Uterus (tissue), 4 donors: ENCODE measurements at places on chromosomes 7 and 10. TPM values are rescaled to one million over a fixed set of nuclear protein-coding genes. Genes with fewer than 3 reads are reported as not detected.

DNA sequence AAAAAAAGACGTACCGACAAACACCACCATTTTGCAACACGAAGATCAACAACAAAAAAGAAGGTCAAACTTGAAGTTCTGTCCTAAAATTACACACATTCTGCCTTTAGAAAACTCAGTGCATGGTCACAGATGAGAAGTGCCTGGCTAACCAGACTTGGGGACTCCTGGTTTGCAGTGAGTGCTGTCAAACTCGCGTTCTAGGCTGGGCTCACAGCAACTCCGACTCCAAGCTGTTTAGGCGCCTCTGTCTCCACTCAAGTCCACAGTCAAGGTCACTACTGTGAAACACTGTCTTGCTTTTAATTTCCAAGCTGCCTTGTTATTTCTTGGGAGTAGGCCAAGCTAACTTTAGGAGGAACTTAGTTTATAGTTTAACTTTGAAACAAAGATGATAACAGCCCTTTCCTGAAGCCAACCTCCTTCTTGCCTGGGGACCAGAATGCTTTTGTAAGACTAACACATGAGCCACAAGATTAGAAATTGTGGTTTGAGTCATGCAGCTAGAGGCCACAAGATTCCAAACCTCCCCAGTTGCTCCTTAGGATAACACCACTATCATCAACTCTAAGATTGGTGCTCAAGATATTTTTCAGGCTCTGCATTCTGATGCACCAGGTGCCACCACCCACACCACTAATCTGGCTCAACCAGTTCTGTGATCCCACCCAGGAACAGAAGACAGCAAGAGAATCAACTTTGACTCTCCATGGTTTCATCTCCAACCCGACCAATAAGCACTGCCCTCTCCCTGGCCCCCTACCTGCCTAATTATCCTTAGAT lies 1.1 kb upstream of the DNAAF5 start:
- DNase-seq, result no peak

- DNase-seq, result no peak
These were observed 127.3 kb downstream of the ARHGAP22 start for GRCh38 chr10:48477616-48478015.

DNA sequence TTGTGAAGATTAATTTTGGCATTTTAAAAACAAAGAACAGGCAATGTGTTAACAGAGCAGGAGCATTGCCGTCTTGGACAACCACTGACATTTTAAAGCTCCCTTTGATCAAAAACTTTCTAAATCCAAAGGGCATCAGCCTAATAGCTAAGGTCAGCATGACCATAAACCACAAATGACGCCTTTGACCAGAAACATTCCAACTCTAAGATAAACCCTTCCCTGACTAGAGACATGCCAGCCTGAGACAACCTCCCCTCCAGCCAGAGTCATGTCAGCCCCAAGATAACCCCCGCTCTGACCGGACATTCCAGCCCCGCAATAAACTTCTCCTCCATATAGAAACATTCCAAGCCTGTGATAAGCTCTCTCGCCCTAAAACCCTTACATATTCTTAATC lies 949.4 kb upstream of the POT1 start:
- DNase-seq, result no peak

GRCh38 chr10:22623633-22624253 lies 90.6 kb downstream of the PIP4K2A start:
- no peak for DNase-seq

DNA sequence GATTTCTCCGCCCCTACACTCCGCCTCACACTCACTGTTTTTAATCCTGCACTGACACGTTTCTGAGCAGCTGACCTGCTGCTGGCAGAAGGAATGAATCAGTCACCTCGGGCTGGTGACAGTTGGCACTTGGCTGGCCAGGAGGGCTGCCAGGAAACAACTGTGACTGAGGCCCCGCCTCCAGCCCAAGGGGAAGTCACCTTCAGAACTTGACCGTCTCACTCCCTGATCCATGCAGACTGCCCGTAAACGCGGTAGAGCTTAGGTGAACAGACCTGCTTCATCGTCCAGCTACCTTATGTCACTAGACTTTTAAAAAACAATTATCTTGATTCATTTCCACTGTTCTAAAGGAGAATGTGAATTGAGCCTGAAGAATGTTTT lies 107.5 kb downstream of the DOCK1 start:
- DNase-seq, result no peak

DNA sequence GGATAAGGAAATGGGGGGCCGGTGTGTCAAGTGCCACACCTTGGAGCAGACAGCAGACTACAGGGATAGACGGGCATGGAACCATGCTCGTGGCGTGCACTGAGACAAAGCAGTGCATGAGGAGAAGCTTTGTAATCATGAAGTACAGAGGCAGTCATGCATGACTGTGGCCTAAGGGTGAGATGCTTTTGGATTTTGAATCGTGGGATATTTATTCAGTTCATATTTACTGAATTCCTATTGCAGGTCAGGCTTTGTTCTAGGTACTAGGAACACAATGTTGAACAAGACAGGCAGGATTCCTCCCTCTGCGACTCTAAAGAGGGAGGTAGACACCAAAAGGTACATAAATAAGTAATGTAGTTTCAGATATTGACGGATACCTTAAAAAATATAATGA lies 597.6 kb downstream of the PARD3 start:
- no peak for DNase-seq

GRCh38 chr7:5755704-5756504 lies 25.6 kb downstream of the RNF216 start:
- no peak for DNase-seq

DNA sequence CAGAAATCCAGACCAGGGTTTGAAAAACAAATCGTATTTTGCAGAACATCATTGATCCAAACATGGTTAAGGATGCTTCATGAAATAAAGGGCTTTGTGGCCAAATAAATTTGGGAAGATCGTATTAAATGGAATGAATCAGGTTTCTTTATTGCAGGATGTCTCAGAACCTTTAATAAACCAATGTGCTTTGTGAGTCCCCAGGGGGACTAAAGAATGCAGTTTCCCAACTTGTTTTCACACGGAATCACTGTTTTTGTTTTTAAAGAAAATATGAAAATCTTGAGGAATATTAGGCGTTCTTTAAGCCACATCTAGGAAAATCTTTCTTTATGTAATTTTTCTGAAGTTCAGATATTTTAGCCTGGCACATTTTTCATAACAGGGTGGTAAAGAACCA lies 16.8 kb upstream of the CCDC172 start:
- DNase-seq, result no peak

- DNase-seq, result no peak
These were observed 47.9 kb downstream of the TAF3 start for GRCh38 chr10:7866176-7866575.

GRCh38 chr7:30717181-30717580 lies 34.8 kb upstream of the INMT start:
- DNase-seq, result no peak

- DNase-seq, result no peak
These were observed 70.6 kb downstream of the CNNM2 start for GRCh38 chr10:102988404-102989314.

DNA sequence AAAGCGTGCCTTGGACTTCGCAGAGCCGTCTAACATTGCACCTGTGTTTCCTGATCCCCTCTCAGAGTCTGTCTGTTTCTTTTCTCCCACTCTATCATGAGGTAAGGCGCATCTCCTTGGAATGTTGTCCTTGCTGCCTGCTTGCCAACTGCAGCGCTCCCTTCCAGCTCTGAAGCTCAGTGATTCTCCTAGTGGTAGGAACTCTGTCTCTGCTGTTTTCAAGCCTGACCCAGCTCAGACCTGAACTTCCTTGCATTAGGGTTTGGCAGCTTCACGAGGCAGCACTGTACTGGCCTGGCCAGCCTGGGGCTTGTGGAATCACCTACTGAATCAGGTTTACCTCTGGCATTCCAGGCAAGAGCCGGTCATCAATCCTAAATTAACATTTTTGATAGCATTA lies 123.9 kb downstream of the CREB5 start:
- DNase-seq, result peak; percentile 69

- DNase-seq, result no peak
These were observed 211.7 kb downstream of the CCSER2 start for GRCh38 chr10:84540022-84540616.

DNA sequence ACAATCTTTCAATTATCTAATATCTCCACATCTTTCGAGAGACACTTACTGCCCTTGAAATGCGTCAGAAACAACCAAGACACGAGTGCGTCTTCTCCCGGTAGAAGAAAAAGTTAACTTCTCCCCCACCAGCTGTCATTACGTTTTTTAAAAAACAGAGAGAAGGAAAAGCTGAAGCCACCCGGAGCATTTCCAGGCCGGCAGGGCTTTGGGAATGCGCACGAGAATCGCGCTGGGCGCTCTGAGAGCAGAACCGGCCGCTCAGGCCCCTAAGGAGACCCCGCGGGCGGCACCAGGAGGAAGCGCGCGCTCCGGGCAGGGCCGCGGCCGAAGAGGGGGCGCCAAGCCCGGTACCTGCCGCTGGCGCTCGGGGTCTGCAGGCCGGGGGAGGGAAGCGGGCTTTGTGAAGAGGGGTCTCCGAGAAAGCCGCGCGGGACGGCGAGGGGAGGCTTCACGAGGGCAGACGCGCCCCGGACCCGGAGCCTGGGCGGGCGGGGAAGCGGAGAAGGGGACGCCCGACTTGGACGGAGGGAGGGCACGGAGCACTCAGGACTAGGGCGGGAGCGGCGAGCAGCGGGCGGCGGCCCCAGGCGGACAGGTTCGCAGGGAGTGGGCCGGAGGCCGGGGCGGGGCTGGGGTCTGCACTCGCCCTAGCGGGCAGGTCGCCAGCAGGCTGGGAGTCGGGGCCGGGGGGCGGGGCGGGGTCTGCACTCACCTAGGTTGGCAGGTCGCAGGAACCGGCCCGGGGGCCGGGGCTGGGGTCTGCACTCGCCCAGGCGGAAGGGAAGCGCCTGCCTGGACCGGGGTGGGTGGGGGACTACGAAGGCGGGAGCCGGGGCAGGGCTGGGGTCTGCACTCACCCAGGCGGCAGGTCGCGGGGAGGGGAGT lies 932 bp downstream of the ESYT2 start:
- DNase-seq, result peak; percentile 59

GRCh38 chr10:24451325-24451820 lies 242.4 kb downstream of the KIAA1217 start:
- DNase-seq, result no peak

GRCh38 chr7:47418601-47419309 lies 163.2 kb downstream of the TNS3 start:
- DNase-seq, result peak; percentile 51

GRCh38 chr7:27198138-27198841 lies 1.6 kb downstream of the HOXA13 start:
- DNase-seq, result no peak

- no peak for DNase-seq
These were observed 33.5 kb downstream of the SLC37A3 start for GRCh38 chr7:140364819-140365218.

DNA sequence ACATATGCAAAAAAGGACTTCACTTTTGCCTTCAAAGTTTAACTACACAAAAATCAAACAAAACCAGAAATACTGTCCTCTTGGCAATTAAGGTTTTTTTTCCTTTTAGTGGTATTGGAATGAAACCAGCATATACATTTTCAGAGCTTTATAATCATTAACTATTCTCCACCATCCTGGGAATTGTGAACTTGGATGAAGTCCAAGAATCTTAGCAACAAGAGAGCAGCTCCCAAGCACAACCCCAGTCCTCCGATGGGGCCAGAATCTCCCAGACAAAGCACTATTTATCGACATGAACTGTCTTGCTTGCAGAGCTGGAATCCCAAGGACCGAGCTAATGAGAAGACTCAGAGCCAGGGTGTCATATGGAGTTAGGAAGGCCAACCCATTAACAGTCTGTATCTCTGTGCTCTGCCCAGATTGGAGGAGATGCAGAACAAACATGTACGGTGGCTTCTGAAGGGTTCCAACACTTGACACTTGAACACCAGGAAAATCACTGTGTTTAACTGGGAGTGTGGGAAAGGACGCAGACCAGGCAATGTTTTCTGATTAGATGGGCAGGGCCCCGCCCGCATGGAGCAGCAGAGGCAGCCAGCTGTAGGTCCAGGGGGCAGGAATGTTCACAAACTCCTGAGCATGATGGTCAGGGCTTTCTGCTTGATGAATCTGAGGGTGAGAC lies 35.5 kb downstream of the PPP1R3C start:
- DNase-seq, result no peak

- peak; percentile 36 for DNase-seq
These were observed 8.4 kb upstream of the INMT start for GRCh38 chr7:30743371-30744074.

- no peak for DNase-seq
These were observed 5.2 kb upstream of the ZAN start for GRCh38 chr7:100728196-100728595.

DNA sequence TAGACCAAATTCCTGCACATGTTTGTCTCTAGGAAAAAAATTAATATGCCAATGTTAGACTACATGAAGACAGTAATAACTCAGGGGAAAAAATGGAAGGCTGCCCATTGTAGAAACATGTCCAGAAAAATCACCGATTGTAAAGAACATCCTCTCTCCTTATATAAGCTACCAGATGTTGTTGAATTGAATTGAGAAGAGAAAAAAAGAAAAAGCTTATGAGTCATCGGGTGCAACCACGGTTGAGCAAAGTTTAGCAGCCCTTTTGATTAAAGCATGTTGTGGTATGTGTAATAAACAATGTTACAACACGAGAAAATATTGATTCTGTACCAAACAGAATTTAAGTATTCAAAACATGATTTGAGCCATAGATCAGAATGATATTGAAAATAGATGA lies 102.3 kb upstream of the ARHGAP21 start:
- DNase-seq, result no peak

The C10orf95 gene
- not detected for total RNA-seq

The SLC39A12 gene
- total RNA-seq, result not detected

The ADIRF gene
- 238 TPM for total RNA-seq

The CCT6A gene
- 255 TPM for total RNA-seq

The CASD1 gene
- total RNA-seq, result 16.8 TPM

The PLPP4 gene
- 0.55 TPM for total RNA-seq

The PLXNA4 gene
- total RNA-seq, result 16.5 TPM

The LRGUK gene
- total RNA-seq, result 0.91 TPM

The C1QL3 gene
- not detected for total RNA-seq

The CYP2E1 gene
- 0.69 TPM for total RNA-seq
